Activated CD4-positive, alpha-beta T cell treated with anti-CD3 and anti-CD28 coated beads, Interleukin-2, amount 50 U/mL, for 4 hours (primary cell): ENCODE measurements at places on chromosomes 6 and 20.

GRCh38 chr6:65948062-65948461 lies 241.0 kb upstream of the EYS start:
- DNase-seq, result no peak

DNA sequence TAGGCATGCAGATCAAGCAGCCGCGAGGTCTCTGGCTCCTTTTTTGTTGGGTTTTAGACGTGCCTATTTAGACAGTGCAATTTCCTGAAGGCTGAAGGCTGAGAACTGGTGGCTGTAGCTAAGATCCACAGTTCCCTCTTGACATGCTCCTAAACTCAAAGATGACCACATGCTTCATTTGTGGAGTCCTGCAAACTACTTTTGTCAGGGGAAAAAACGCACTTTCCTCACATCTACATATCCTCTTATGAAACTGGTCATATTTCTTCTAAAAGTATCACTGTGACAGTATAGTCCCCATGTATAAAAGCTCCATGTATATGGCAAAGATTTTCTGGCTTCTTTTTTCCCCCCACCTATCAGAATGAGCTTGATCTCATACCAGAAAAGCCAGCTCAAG lies 30.7 kb downstream of the LYRM4 start:
- no peak for DNase-seq

DNA sequence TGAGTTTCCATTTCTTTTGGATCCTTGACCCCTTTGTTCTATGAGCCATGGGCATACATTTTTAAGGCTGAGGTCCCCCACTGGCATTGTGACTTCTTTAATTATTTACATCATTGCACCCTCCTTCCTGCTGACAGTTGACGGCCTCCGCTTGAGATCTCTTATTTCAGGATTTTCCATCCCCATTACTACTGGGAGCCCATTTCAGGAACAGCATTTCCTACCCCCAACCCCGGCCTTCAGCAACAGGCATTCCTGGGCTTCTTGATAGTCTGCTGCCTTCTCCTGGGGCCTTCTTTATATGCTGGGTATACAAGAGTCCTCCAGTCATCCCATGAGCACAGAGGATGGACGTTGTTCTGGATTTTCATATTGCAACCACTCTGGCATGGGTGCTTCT lies 3.8 kb downstream of the ULBP1 start:
- DNase-seq, result no peak

- DNase-seq, result no peak
Measured at GRCh38 chr6:32883789-32884188, 29.8 kb downstream of the PSMB9 start.

GRCh38 chr20:32528905-32529670 lies 56.0 kb downstream of the NOL4L start:
- no peak for DNase-seq

DNA sequence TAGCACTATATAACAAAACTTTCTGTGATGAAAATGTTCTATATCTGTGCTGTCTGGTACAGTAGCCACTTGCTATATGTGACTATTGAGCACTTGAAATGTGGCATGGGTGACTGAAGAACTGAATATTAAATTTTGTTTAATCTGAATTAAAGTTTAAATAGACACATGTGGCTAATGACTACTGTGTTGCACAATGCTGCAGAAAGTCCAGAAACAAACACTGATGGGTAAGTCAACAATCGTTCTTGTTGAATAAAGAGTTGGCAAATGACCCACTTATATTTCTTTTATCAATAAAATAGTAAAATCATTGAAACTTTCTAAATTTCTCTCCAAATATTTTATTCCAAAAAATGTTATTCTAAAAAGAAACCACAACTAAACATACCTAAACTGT lies 81.8 kb downstream of the PROKR2 start:
- DNase-seq, result no peak

DNA sequence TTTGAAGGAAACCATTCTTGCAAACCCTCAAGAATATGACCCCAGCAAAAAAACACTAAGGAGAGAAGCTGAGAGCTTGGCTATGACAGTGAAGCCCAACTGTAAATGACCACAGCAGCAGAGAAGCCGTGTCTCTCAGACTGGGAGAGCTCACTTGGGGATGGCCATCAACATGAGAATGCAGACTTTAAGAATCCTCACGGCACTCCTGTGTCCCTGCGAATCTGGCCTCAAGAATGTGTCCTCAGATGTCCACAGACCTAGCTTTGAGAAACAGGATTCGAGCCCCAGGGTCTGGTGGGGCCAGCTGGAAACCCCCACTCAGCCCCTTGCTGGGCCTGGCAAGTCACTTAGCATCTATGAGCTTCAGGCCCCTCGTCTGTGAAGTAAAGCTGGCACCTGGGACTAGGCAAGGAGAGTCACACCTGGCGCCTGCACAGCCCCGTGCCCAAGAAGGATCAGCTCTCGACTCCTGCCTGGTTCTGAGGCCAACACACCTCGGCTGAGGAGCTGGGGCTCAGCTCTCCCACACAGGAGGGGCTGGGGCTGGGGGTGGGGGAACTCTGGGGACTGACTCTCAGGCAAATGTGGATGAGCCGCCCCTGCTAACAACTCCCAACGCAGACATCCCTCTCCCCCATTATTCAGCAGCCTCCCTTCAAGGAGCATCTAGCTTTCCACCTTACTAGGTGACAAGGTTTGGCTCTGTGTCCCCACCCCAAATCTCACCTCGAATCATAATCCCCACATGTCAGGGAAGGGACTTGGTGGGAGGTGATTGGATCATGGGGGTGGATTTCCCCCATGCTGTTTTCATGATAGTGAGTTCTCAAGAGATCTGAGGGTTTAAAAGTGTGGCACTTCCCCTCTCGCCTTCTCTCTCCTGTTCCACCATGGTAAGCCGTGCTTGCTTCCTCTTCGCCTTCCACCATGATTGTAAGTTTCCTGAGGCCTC lies 97.7 kb downstream of the GRM4 start:
- DNase-seq, result no peak

- no peak for DNase-seq
Measured at GRCh38 chr20:43415661-43416430, 41.9 kb upstream of the SRSF6 start.

DNA sequence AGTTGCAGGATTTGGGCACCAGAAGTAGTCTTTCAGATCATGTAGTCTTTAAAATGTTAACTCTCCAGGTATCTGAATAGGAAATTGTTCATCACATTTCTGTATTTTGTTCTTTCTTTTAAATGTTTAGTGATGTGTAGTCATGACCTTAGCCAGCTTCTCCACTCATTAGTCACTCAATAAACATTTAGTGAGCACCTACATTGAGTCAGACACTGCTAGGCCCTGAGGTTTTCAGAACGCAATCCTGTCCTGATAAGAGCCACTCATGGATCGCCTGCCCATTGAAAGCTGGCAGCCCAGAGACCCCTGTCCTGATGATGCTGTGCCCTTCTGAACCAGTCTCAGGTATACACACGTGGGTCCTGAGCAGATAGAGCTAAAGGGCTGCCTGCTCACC lies 163.4 kb upstream of the HEY2 start:
- no peak for DNase-seq

DNA sequence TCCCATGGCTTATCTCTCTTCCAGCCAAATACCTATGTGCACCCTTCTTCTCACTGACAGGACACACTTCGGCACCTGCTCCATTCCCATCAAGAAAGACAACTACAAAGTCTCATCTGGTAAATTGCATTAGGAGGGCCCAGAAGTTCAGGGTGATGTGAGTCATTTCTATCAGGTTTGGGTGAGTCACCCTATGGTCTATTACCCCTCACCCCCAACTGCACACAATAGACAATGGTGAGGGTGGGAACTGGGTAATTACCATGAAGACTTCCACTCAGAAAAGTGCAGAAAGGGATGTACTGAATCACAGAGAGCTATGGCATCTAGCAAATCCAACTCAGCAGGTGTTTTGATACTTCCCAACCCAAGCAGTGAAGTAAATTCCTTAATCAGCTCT lies 54.8 kb downstream of the OPN5 start:
- DNase-seq, result no peak

DNA sequence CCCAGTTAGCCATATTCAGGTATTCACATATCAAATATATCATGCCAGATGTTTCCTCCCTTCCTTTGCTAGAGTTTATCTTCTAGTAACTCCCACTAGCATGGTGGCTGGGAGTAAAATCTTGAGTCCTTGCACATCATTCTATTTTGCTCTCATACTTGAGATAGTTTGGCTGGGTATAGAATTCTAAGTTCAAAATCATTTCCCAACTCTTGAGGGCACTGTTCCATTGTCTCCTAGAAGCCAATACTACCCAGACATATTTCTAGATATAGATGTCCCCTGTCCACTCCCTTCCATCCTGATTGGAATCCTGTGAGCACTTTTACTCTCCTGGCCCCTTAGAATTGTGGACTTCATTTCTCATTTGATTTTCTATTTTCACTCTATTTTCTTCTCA lies 104.7 kb downstream of the ZFP64 start:
- DNase-seq, result no peak

DNA sequence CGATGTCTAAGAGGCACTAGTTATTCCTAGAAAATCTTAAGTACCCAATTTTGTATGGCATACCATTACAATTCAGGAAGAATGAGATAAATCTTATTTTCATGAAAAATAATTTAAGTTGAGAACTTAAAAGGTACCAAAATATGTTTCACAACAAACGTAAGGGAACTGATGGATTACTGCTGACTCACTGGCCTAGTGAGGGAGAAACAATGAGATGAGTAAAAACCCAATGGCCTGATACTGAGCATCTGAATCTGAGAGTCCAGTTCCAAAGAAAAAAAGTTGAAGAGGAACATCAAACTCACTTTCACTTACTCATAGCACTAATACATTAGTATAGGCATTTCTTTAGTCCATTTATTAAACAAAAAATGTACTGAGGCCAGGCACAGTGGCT lies 56.0 kb downstream of the MDN1 start:
- no peak for DNase-seq

- no peak for DNase-seq
Measured at GRCh38 chr6:2507016-2507415, 243.7 kb downstream of the MYLK4 start.

GRCh38 chr6:71388856-71389527 lies 100.4 kb downstream of the OGFRL1 start:
- DNase-seq, result no peak

DNA sequence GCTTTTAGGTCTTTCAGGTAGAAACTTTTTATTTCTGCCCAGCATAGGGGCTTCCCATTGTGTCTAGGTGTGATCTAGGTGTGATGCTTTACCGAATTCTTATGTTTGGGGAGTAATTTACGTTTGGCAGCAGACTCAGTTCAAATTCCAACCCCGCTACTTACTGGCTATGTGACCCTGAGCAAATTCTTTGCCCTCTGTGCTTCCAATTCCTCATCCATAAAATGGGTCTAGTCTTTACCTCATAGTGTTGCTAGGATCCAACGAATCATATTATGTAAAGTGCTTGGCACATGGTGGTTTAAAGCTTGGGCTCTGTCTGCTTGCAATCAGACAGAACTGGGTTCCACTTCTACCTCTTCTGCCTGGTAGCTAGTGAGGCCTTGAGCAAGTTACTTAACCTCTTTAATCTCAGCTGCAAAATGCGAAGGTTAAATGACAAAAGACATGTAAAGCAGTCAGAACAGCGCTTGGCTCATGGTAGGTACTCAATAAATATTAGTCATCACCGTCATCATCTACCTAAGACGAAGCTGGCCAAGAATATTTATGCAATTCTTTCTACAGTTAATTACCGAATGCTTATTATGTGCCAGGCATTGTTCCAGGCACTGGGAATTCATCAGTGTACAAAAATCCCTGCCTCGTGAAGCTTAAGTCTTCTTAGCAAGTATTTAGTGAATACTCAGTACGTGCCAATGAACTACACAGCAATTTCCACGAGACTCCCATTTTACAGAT lies 1.0 kb downstream of the NSFL1C start:
- no peak for DNase-seq

DNA sequence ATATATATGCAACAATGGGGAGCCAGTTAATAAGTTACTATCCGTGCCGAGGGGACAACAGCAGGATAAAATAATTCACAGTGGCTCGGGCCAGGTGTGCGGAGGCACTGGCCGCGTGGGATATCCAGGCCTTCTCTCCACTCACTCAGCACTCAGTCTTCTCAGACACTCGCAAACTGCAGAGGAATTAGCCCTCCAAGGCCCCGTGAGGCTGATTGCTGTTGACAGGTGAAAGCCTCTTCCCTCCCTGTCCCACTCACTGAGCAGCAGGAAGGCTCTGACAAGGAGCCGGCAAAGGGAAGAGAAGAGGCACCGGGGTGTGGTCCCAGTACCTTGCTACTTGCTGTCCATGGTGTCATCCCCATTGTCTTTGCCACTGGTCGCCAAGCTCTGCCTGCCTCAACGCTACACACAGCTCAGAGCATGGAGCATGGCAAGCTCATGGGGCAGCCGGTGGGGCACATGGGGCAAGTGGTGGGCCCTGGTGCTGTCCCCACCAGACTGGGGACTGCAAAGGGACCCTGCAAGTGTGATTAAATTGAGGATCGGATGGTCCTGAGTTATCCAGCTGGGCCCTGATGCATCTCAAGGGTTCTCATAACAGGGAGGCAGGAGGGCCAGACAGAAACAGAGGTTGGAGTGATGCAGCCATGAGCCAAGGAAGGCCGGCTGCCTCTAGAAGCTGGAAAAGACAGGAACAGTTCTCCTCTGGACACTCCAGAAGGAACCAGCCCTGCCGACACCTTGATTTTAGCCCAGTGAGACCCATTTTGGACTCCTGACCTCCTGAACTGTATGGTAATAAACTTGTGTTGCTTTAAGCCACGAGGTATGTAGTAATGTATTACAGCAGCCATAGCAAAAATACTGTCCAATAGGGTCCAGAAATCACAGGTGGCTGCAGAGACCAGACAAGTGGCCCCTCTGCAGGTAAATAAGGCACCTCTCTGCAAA lies 119.7 kb downstream of the PSMB1 start:
- no peak for DNase-seq

- DNase-seq, result no peak
Measured at GRCh38 chr6:126805861-126806260, 312.6 kb upstream of the RSPO3 start.

DNA sequence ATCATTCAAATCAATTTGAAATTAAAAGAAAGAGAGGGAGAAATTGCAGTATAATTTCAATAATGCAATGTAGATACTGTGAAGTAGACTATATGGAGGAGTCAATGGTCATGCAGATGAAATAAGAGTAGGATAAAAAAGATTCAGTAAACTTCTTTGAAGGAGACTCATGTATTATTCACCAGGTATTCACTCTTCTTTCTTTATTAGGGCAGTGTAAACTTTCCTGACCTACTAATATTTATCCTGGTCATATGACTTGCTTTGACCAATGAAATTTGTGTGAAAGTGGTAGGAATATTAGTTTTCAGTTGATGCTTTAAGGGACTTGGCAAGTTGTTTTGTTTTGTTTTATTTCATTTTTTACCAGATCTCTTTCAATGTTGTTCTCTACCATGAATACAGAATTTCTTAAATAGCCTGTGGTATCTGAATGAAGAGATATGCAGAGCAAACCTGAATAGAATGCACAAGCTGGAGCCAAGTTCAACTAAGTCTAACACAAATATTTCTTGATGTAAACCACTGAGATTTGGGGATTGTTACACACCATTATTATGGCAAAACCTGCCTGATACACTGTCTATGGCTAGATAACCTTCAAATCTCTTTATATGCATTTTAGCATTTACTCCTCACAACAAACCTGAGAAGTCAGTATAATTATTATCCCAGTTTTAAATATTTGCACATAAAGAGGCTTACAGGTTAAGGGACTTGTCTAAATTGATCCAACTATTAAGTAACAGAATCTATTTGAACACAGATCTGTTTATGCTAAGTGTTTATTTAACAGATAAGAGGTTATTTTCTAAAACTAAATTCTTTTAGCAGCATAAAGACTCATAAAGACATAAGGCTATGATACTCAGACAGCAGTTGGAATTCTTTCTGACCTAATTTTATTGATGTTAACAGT lies 311.2 kb downstream of the PKHD1 start:
- no peak for DNase-seq

- DNase-seq, result no peak
Measured at GRCh38 chr20:25233016-25233772, 14.7 kb upstream of the PYGB start.
